ENCODE measurements at places on chromosomes 12 and 14.

GRCh38 chr14:106395456-106396050 lies 869.2 kb downstream of the TMEM121 start:
- peak; percentile 22 for DNase-seq

DNA sequence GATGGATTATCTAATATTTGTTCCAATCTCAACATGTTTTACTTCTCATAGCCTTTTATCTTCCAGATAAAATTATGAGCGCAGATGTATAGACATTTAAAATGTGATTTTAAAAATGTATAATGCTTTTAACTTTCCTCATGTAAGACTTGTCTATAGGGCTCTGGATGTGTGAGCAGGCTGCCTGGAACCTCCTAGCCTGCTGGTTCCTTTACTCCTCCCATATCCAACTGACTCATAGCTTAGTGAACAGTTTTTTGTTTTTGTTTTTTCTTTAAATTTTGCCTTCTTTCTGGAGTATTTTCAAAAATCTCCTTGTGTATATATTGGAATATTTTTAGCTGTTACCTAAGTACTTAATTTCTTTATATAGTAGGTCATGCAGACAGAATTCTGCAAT lies 115.4 kb downstream of the PDE3A start:
- no peak for DNase-seq

DNA sequence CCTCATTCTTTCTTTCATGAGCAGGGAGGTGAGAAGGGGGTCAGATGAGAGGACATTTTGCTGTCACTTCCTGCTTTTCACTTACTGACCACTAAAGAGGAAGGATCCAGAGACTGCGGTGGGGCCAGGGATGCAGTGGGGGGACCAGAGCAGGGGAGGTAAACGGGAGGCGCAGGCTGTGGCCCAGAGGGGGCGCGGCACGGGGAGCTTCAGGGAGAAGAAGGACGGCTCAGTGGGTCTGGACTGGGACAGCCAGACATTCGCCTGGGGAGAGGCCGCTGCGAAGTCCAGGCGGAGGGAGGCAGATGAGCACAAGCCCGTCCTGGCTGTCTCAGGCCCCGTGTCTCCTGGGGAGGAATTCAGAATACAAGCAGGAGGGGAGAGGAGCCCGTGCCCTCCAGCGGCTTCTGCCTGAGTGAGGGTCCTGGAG lies 41.2 kb downstream of the SLC6A12 start:
- DNase-seq, result no peak

DNA sequence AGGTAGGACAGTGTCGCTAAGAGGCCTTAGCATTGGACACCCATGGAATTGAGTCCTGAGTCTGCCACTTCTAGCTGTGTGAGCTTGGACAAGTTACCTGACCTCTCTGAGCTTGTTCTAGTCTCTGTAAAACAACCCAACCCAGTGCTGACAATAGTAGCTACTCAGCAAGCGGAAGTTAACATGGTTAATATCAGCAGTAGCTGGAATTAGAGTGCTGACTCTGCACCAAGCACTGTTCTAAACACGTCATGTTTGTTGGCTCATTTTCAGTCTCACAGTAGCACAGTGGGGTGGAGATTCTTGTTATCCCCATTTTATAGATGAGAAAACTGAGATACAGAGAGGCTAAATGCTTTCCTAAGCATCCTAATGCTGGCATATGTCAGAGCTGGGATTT lies 47.5 kb upstream of the RIN3 start:
- no peak for DNase-seq

DNA sequence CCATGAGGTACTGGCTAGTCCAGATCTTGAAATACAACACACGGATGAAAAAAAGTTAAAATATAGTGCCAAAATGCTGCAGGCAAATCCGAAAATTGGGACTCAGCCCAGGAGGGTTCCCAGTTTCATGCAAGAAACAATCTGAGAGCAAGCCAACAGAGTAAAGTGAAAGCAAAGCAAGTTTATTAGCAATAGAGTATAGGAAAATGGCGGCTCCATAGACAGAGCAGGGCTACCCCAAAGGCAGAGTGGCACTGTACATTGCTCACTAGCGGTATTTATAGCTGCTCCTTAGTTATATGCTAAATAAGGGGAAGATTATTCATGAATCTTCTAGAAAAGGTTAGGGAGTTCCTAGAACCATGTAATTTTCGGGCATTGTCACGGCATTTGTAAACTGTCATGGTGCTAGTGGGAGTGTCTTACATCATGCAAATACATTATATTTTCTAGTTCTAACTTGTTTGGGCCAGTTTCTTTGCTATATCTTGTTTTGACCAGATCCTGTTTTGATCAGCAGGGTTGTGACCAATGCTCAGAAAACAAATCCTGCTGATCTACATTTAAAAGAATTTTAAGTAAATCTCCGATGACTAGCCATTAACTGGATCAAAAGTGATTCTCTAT lies 29.1 kb downstream of the RECQL start:
- no peak for DNase-seq

- DNase-seq, result no peak
Measured at GRCh38 chr12:14327711-14328110, 37.8 kb upstream of the ATF7IP start.

- no peak for DNase-seq
Measured at GRCh38 chr14:36844443-36845195, 183.0 kb downstream of the PAX9 start.

DNA sequence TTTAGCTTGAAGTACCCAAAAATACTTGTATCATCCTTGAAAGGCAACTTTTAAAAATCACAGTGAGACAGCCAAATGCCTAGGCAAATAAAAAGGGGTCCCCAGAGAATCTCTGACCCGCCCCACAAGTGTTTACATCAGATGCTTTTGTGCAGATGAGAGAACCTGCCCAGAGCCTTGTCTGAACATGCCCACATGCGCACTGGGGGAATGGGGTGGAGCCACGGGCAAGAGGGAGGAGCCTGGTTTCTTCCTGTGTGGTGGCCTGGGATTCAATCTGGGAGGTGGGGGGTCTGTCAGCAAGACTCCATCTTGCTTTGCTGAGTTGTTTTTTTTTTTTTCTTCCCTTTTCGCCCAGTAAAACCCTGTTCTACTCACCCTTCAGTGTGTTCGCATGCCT lies 381.7 kb upstream of the CCDC196 start:
- no peak for DNase-seq

GRCh38 chr12:130608132-130608531 lies 108.0 kb downstream of the RIMBP2 start:
- DNase-seq, result no peak

Measured in CD4-positive, CD25-positive, alpha-beta regulatory T cell (primary cell).